ENCODE measurements at places on chromosomes 16 and 17.

DNA sequence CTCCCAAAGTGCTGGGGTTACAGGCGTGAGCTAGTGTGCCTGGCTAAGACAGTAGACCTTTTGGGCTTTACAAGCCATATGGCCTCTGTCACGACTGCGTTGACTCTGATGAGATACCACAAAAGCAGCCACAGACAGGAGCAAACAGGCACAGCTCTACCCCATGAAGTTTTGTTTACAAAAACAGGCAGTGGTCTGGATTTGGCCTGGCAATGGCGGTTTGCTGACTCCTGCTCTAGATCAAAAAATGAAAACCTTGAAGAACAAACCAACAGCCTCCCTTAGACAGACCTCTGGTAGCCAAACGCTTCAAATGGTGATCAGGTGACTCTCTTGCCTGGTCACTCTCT, 20.7 kb downstream of the SLC43A2 start:
- DNase-seq: no peak

DNA sequence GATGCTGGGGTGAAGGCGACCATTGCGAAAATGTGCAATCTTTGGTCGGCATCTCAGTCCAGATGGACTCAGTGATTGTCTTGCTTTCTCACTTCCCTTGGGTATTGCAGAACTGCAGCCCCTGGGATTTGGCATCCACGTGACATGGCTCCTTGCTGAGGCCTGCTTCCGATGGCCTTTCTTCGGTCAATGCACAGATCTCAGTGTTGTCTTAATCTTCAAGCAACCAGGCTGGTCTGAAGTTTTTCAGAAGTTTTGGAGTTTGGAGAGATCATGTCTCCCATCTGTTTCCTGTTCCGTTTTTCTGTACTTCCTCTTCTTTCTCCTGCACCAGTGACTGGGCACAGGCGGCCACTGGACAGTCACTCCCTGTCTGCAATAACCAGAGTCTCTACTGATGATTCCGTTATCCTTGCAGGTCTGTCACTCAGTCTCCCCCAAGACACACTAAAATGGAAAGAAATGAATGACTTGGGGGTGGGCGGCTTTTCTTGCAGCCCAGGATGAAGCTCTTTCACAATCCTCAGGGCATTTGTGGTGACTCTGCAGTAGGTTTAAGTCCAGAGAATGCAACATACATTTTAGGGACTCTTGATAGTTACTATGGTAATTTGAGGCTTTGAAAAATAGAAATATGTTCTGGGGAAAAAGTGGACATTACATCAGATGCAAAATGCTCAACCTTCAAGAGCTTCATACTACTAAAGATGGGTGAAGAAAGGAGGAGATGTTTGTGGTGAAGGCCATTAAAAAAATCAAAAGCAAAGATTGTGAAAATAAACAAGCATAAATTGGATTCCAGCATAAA, 106.3 kb upstream of the ZFHX3 start:
- no peak for DNase-seq

DNA sequence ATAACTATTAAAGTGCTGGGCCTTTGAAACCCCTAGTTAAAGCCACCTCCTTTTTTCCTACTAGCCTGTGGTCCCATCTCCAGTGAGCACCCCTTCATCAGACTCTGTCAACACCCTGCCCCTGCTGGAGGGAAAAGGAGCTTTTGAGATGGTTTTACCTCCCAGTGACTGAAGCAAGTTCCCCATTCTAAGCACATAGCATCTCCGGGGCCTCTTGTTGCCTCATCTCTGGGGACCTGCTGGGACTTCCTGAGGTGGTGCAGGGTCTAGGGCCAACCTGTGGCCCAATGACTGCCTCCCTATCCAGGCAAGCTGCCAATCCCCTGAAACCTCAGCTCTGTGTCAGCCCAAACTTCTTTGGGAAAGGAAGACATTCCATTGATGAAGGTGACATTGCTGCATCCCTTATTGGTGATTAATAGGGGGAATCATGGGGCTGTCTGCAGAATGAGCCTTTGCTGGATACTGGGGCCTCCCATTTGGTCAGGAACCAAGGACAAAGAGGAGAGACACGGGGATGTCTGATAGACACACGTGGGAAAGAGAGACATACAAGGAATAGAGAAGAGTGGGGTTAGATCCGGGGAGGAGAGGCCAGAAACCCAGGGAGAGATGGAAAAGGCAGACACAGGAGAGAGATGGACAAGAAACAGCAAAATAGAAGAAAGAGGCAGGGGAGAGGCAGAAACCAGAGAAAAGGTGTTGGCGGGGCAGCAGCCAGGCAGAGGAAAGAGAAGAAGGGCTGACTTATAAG, 2.4 kb downstream of the C1QL1 start:
- no peak for DNase-seq

GRCh38 chr16:1887711-1888354, 15.9 kb upstream of the MEIOB start:
- no peak for DNase-seq

DNA sequence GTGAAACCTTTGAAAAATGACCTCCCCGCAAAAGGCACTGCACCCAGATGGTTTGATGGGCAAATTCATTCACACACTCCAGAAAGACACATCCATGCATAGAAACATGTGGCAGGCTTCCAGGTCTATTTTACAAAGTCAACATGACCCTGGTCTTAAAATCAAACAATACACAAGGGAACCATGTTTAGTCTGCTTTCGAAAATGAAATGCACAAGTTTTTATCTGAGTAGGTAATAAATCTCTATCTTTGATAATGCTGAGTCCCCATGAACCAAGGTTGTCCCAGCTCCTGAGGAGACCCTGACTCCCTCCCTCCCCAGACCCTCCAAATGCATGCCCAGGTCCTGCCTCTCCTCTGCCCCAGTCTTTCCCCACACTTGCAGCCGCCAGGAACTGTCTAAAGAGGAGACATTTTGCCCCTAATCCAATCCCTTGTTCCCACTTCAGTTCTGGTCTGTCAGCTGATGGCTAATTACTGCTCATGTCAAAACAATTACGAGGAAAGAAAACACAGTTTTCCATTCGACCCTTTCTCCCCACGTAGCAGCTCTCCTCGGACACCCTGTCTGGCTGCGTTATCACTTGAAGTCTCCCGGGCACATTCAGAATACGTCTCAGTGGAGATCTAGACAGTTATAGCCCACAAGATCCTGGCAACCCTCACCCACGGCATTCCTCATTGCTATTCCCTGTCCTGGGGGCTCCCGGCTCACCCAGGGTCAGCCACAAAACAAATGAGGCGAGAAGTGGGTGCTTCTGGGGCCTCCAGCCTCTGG, 68.8 kb upstream of the RCVRN start:
- no peak for DNase-seq

DNA sequence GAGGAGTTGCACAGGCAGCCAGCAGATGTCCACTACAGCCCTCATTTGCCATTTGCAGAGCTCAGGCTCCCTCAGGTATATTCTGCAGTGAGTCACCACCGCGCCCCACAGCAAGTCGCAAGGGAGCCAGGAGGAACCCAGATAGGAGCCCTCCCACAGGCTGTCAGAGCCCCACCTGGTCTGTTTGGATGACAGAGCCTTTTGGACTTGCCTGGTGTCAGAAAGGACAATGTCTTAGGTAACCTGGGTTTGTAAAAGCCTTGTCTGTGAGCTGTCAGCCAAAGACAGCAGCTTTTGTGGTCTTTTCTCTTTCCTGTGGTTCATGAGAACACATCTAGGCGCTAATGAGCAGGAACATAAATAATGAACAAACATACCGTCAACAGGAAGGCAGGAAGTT, 70.9 kb downstream of the GNAO1 start:
- no peak for DNase-seq

DNA sequence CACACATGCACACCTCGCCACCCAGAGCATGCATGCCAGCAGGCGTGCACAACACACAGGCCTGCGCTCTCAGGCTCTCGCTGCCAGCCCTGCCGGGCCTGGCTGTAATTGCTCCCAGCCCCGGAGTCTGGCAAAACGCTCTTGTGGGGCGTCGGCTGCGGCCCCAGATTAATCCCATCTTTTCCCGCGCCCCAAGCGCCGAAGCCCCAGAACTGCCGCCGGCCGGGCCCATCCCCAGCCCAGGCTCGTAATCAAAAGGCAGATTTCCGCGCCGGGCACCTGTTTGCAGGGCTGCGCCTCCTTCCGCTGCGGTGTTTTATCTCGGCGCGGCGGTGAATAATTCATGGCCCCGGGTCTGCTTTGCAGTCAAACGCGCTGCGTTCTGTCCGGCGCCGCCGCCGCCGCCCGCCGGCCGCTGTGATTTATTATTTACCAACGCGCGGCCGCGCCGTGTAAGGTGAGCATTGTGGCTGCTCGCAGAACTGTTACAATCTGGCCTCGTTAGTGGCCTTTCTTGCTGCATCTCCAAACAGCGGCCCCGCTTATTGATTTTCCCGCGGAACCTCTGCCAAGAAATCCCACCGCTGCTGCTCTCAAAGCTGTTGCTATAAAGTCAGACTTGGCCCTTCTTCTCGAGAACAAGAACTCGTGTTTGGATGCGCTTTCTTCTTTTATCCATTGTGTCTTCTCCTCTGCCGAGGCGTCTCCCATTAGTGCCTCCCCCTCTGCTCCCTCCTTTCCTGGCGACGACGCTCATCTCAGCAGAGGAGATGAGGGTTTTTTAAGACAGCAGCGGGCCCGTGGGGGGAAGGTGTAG, 126.1 kb downstream of the IRX5 start:
- DNase-seq: peak; percentile 65

- DNase-seq: no peak
These were observed 58.3 kb downstream of the RAB11FIP4 start for GRCh38 chr17:31449746-31450145.

GRCh38 chr16:23691483-23692189, 12.9 kb downstream of the PLK1 start:
- DNase-seq: no peak

GRCh38 chr16:74611721-74612120, 4.8 kb upstream of the GLG1 start:
- no peak for DNase-seq

GRCh38 chr16:66891360-66891759, 11.0 kb downstream of the PDP2 start:
- no peak for DNase-seq

GRCh38 chr17:5413682-5414081, 5.8 kb downstream of the NUP88 start:
- peak; percentile 44 for DNase-seq

DNA sequence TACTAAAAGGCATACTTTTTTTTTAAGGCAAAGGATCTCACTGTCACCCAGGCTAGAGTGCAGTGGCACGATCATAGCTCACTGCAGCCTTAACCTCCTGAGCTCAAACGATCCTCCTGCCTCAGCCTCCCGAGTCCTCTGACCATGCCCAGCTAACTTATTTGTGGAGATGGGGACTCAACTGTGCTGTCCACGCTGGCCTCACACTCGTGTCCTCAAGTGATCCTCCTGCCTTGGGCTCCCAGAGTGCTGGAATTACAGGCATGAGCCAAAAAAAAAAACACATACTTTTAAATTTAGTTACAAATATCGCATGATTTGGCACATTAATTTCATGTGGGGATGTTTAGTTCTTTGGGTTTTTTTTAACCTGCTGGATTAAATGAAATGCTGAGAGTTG, 207.7 kb upstream of the CHMP6 start:
- DNase-seq: no peak

GRCh38 chr16:85286066-85286831, 174.0 kb upstream of the CIBAR2 start:
- DNase-seq: no peak

- no peak for DNase-seq
These were observed 81.6 kb downstream of the SEC14L1 start for GRCh38 chr17:77222356-77222755.

DNA sequence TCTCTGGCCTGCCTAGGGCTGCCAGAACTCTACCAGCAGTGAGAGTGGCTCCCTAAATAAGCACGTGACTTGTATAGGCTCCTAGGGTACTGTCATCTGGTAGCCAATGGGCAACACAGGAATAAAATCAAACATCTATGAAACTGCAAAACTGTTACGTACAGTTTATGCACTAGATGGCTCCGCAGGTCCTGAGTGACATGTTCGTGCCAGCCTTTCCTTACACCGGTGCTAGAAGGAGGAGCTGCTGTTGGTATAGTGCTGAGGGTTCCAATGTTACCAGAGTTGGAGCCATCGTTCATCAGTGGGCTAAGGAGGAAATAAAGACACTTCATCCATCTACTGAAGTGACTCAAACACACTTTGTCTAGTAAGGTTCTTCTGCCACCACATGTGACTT, 63.2 kb upstream of the TRAP1 start:
- no peak for DNase-seq

GRCh38 chr16:83336603-83337002, 471.2 kb upstream of the HSBP1 start:
- no peak for DNase-seq
